Activated naive CD8-positive, alpha-beta T cell treated with anti-CD3 and anti-CD28 coated beads, Interleukin-2, amount 10 ng/mL, durations not matched to agents 7 days and 5 days (primary cell): ENCODE measurements at places on chromosomes 11 and 22. TPM values are rescaled to one million over a fixed set of nuclear protein-coding genes. Genes with fewer than 3 reads are reported as not detected.
A peak's percentile ranks its signal among the peaks of the same experiment; 100 is the strongest.

DNA sequence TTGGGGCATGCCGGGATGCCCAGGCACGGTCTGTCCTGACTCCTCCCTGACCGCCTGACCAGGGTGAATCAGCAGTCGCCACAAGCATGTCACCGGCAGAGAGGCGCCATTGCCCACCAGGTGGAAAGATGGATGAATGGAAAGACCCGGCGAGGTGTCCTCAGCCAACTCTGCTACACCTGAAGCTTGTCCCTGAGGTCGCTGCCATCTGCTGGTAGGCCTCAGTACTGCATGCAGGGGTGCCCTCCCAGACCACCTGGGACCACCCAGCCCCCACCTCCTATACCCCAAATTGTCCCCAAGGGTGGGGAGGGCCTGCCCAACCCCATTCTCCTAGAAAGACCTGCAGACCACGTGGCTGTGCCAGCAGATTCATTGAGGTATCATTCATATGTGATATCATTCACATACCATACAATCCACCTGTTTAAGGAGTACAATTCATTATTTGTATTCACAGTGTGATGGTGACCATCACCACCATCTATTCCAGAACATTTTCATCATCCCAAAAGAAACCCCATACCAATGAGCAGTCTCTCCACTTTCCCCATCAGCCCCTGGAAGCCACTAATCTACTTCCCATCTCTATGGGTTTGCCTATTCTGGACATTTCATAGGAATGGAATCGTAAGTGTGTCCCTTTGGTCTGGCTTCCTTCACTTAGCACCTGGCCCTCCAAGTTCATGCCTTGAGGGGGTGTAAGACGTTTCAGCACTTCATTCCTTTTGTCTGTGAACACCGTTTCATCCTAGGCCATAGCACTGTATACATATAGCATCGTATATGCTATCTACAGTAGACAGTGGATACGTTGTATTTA lies 17.5 kb downstream of the FGF3 start:
- peak; percentile 54 for DNase-seq
- peaks cover 3% of the 10 kb centered on the region for H3K27me3 ChIP-seq
- no peak overlapping the region for H3K27ac ChIP-seq
- no peaks in the 10 kb centered on the region for H3K4me1 ChIP-seq

Gene DRAP1
- total RNA-seq = 225 TPM

GRCh38 chr11:5232176-5232575 lies 2.1 kb downstream of the HBD start:
- no peak overlapping the region for H3K4me3 ChIP-seq
- H3K36me3 ChIP-seq = no peaks in the 10 kb centered on the region
- H3K27me3 ChIP-seq = peaks cover 17% of the 10 kb centered on the region

Gene TECTA
- total RNA-seq = 0.23 TPM

DNA sequence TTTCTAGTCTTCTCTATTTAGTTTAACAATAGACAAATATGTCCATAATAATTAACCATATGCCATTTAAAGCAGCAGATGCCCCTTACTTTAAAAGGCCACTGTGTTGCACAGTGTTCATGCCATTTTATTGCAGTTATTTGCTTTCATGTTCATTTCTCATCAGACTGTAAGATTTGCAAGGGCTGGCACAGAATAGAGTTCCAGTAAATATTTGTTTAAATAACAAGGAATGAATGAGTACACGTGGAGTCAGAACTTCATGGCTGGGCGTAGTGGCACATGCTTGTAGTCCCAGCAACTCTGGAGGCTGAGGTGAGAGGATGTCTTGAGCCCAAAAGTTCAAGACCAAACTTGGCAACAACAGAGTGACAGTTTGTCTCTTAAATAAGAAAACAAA lies 1228.6 kb downstream of the LRRC4C start:
- no peak overlapping the region for H3K4me3 ChIP-seq
- H3K27ac ChIP-seq = no peak overlapping the region
- H3K27me3 ChIP-seq = no peaks in the 10 kb centered on the region
- DNase-seq = no peak

Gene MPZL2
- total RNA-seq = 8.2 TPM

GRCh38 chr11:69320326-69320725 lies 26.4 kb downstream of the MYEOV start:
- peaks cover 3% of the 10 kb centered on the region for H3K36me3 ChIP-seq
- DNase-seq = no peak

DNA sequence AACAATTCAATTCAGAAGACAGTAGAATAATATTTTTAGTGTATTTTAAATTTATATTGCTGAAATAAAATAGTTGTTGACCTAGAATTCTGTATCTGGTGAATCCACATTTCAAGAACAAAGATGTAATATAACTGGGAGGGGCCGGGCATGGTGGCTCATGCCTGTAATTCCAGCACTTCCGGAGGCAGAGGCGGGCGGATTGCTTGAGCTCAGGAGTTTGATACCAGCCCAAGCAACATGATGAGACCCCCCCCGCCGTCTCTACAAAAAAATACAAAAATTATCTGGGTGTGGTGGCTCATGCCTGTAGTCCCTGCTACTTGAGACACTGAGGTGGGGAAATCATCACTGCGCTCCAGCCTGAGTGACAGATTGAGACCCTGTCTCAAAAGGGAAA lies 72.6 kb downstream of the CD82 start:
- H3K27ac ChIP-seq = no peak overlapping the region
- H3K4me1 ChIP-seq = peaks cover 1% of the 10 kb centered on the region
- no peak for DNase-seq
- H3K4me3 ChIP-seq = no peak overlapping the region

GRCh38 chr11:66071381-66071801 lies 1.3 kb downstream of the PACS1 start:
- peaks cover 22% of the 10 kb centered on the region for H3K36me3 ChIP-seq
- no peak for DNase-seq
- peak overlapping the region; percentile 88 for H3K4me3 ChIP-seq
- H3K27ac ChIP-seq = peak overlapping the region; percentile 87

DNA sequence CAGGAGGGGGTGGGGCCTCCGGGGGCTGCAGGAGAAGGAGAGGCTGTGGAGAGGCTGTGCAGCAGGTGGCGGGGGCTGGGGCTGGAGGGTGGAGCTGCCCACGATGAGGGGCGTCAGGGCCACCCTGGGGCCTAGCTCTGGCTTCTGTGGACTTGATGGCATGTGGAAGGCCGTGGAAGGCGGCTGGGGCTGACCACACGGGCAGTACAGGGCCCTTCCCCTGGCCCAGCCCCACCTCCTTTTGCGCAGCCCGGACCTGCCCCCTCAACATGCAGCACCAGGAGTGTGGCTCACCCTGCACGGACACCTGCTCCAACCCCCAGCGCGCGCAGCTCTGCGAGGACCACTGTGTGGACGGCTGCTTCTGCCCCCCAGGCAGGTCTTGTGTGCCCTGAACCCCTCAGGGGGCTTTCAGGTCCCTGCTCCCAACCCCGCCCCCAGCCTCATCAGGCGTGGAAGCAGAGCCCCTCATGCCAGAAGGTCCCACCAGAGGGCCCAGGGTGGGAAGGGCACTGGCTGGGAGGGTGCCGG lies 6.1 kb downstream of the MUC5B start:
- no peaks in the 10 kb centered on the region for H3K4me1 ChIP-seq
- H3K27me3 ChIP-seq = no peaks in the 10 kb centered on the region

Gene KRTAP5-10
- not detected for total RNA-seq

Gene PLAAT5
- 0.44 TPM for total RNA-seq

DNA sequence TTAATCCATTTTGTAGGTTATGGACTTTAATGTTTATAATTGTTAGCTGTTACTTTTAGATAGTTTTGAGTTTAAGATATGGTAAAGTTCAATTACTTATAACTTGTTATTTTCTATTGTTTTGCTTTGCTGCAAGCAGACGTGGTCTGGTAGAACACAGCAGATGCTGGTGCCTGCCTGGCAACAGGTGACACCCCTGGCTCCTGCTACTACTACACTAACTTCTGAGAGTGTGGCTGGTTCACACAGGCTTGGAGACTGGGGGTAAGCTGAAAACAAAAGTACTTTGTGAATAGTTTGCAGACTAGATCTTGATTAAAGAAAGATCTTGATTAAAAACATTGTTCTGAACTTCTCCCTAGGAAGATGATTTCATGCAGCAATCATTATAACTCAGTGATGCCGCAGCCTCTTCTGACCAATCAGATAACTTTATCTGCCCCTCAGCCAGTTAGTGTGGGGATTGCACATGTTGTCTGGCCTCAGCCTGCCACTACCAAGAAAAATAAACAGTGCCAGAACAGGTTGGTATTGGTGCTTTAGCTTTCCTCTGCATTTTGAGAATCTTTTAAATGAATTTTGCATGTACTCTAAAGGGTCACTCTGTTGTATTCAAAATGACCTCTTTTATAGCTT lies 90.4 kb downstream of the HIPK3 start:
- H3K4me3 ChIP-seq = no peak overlapping the region
- no peak for DNase-seq
- no peaks in the 10 kb centered on the region for H3K27me3 ChIP-seq
- H3K4me1 ChIP-seq = peaks cover 3% of the 10 kb centered on the region

Gene KDM4E
- total RNA-seq = not detected

DNA sequence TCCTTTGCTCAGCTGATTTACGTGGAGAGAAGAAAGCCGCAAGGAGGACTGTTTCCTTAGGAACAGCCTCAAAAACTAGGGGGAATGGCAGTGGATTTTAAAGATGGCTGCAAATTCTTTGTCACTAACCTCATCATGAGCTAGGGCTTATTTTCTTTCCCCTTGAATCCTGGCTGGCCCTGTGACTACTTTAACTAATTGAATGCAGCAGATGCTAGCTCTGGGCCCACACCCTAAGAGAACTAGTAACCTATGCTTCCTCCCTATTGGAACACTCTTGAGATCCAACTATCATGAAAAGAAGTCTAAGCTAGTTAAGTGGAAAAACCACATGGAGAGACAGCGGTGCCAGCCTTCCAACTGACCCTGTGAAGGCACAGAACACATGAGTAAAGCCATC lies 421.3 kb upstream of the NARS2 start:
- H3K27me3 ChIP-seq = no peaks in the 10 kb centered on the region
- no peak for DNase-seq
- no peak overlapping the region for H3K4me3 ChIP-seq
- H3K27ac ChIP-seq = no peak overlapping the region
- H3K4me1 ChIP-seq = no peaks in the 10 kb centered on the region

DNA sequence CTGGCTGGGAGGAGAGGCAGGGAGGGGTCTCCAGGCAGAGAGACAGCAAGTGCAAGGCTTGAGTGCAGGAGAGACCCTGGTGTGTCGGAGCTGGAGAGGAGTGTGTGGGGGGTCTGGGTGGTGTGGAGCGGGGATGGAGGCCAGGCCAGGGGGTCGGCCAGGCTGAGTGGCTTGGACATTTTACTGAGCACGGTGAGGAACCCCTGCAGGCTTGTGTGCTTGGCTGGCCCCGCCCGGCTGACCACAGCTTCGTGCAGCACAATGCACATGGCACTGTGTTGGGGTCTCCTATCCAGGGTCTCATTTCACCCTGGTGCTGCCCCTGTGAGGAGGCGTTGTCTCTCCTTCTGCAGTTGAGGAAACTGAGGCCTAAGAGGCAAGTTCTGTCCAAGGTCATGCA lies 5.6 kb downstream of the MYEOV start:
- DNase-seq = no peak
- H3K27ac ChIP-seq = peak overlapping the region; percentile 40
- H3K36me3 ChIP-seq = no peaks in the 10 kb centered on the region
- peaks cover 2% of the 10 kb centered on the region for H3K27me3 ChIP-seq
- no peak overlapping the region for H3K4me3 ChIP-seq
- H3K4me1 ChIP-seq = peaks cover 42% of the 10 kb centered on the region

DNA sequence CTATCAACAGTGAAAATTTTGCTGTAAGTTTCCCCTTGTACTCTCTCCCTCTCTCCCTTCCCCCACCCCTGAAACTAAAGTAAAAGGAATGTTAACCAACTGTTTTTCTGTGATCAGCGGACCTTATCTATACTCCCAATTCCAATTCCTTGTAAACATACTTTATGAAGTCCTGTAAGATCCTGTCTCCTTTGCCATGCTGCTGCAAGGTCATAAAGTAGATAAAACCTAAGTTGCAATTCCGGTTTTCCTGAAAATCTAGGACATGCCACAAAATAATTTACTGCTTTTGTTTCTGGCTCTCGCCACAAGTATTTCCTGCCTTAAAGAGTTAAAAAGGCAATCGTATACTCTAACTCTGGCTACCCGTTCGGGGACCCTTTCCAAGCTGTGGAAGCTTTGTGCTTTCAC lies 1469.0 kb downstream of the LRRC4C start:
- H3K27ac ChIP-seq = no peak overlapping the region
- no peaks in the 10 kb centered on the region for H3K27me3 ChIP-seq
- H3K4me3 ChIP-seq = no peak overlapping the region
- no peak for DNase-seq
- H3K36me3 ChIP-seq = no peaks in the 10 kb centered on the region

DNA sequence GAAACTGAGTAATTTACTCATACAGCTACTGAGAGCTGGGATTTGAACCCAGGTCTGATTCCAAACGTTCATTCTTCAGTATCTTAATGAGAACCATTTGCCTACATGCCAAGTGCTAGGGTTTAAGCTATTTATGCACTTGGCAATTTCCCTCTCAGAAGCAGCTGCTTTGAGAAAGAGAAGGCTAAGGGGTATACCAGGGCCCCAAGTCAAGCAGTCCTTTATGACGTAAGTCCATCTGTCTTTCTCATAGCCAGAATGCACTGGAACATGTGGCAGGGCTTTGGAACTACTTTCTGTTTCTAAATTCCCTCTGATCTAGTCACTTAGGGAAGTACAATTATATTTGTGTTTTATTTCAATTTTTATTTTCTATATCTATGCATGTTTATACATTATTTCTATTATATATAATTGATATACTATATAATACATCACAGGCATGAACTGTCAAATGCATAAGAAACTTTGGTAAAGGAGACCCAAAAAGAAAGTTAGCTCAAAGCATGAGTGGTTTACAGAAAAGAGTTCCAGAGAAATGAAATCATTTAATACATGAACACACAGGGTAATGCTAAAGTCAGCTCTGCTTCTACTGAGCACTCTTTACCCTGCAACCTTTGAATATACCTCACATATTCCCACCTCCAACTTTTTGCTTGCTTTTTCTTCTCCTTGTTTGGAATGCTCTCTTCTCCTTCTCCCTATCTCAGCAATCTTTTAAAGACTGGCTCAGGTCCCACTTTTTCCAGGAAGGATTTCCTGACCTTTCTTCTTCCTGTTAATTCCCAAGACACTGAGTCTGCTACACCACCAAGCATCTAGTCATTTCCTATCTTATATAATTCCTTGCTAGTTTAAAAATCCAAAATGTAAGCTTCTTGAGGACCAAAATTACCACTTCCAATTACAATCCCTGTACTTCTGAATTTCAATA lies 80.5 kb upstream of the GDPD4 start:
- H3K36me3 ChIP-seq = peaks cover 45% of the 10 kb centered on the region
- H3K4me1 ChIP-seq = peaks cover 16% of the 10 kb centered on the region
- no peaks in the 10 kb centered on the region for H3K27me3 ChIP-seq
- DNase-seq = no peak

Gene PNPLA3
- total RNA-seq = 0.45 TPM

- H3K36me3 ChIP-seq = no peaks in the 10 kb centered on the region
- H3K27me3 ChIP-seq = peaks cover 7% of the 10 kb centered on the region
- DNase-seq = no peak
Observed at GRCh38 chr11:93613231-93613831, 48.2 kb upstream of the CEP295 start.

- H3K27ac ChIP-seq = no peak overlapping the region
- peaks cover 4% of the 10 kb centered on the region for H3K27me3 ChIP-seq
- H3K4me1 ChIP-seq = no peaks in the 10 kb centered on the region
- no peak overlapping the region for H3K4me3 ChIP-seq
- DNase-seq = no peak
Observed at GRCh38 chr11:88059326-88059725, 115.9 kb downstream of the RAB38 start.

- H3K4me3 ChIP-seq = no peak overlapping the region
- H3K4me1 ChIP-seq = no peaks in the 10 kb centered on the region
- DNase-seq = no peak
- no peaks in the 10 kb centered on the region for H3K27me3 ChIP-seq
Observed at GRCh38 chr11:101442171-101442570, 141.6 kb downstream of the TRPC6 start.

- no peak for DNase-seq
- peaks cover 7% of the 10 kb centered on the region for H3K27me3 ChIP-seq
- no peaks in the 10 kb centered on the region for H3K4me1 ChIP-seq
- H3K36me3 ChIP-seq = no peaks in the 10 kb centered on the region
- H3K27ac ChIP-seq = no peak overlapping the region
Observed at GRCh38 chr11:43243927-43244326, 67.9 kb upstream of the API5 start.
